ENCODE measurements at places on chromosomes 11 and 22.

DNA sequence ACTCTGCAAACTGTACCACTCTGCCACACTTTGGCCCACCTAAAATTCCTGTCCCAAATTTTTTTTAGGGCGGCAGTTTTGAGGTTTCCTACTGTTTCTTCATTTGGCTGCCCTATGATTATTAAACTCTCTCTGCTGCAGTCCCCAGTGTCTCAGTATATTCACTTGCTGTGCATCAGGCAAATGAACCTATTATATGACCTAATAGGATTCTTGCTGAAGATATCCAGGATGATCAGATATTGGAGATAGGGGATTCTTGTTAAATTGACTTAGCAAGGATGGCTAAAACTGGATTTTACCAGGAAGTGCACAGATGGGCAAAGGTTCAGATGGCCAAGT lies 410.8 kb upstream of the DDI1 start:
- no peak for DNase-seq

DNA sequence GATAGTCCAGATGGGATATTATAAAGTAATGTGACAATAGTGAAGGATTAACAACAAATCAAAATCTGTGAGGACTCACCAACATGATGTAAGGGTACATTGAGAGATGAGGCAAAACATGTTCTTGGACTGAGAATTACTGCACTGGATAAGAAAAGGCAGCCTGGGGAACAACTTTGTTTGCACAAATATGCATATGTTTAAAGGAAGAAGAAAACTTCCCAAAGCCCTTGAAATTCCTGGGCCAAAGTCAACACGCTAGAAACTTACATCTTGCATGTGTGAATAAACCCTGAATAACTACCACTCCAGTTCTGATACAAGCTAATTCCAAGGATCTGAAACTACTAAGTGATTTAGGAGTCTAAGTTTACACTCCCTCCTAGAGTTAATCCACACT lies 1.1 kb downstream of the OR52A5 start:
- DNase-seq: no peak

GRCh38 chr11:28938091-28938490 lies 829.9 kb downstream of the METTL15 start:
- no peak for DNase-seq

GRCh38 chr11:74932169-74932568 lies 16.7 kb downstream of the XRRA1 start:
- no peak for DNase-seq

DNA sequence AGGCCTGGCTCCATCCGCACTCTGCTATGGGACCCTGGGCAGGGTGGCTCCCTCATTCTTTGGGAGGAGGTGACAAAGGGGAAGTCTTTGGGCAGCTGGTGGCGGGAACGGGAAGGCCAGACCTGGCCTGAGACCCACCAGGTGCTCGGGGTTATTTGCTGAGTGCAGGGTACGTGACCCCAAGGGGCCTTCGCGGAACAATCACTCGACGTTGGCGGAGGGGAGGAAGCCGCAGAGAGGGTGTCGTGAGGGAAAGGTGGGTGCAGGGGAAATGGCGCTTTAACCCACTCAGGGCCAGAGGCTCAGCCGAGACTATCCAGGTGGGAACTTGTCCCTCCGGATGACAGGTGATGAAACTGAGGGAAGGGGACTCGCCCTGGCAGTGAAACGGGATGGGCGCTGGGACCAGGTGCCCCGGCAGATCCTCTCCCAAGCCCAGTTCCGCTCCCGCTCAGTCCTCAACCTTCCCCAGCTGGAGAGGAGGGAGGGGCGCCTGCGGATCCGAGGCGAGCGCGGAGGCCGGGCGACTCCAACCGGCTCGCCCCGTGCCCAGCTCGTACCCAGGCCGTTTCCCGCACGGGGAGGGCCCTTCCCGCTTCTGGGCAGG lies 911 bp downstream of the A4GALT start:
- DNase-seq: no peak

DNA sequence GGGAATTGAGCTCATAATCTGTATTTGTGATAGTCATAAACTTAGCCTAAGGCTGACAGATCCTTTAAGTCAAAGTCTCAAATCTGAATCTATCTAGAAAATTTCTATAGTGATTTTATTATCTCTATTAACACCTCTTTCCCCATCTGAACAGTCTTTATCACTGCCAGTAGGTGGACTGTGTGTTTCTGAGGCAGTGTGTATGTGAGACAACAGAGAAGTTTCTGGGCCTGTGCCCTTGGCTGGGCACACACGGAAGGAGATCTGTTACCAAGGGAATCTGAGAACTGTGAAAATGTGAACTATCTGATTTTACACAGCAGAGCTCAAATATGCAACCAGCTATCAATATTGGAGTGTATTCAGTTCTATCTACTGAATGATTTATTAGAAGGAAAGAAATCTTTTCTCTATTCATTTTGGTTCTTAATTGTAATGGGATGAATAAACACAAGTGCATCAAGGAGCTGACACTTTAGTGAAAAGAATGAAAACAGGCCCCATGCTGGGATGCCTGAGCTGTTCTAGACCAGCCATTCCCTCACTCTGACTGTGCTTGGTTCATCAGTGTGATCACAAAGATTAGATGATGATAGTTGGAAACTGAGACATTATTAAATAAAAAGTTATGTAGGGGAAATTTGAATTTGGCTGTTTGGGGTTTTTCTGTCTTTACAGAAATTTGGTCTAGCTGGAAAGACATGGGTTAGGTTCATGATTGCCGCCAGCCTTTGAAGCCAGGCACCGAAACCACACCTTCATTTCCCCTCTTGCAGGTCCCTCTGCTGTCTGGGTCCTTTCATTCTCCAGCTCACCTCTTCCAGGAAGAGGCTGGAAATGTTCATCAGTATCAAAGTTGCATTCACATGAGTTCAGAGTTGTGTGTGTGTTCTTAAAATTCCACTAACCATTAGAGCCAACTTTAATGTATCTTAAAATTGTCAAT lies 68.1 kb downstream of the LIF start:
- no peak for DNase-seq

GRCh38 chr11:19405966-19406365 lies 165.2 kb upstream of the E2F8 start:
- DNase-seq: no peak

- no peak for DNase-seq
Observed at GRCh38 chr11:7672960-7673723, at the start of gene CYB5R2. TSS of gene CYB5R2 (minus strand) at chr11:7673500. CDS start at chr11:7672825, 675 bp downstream.

DNA sequence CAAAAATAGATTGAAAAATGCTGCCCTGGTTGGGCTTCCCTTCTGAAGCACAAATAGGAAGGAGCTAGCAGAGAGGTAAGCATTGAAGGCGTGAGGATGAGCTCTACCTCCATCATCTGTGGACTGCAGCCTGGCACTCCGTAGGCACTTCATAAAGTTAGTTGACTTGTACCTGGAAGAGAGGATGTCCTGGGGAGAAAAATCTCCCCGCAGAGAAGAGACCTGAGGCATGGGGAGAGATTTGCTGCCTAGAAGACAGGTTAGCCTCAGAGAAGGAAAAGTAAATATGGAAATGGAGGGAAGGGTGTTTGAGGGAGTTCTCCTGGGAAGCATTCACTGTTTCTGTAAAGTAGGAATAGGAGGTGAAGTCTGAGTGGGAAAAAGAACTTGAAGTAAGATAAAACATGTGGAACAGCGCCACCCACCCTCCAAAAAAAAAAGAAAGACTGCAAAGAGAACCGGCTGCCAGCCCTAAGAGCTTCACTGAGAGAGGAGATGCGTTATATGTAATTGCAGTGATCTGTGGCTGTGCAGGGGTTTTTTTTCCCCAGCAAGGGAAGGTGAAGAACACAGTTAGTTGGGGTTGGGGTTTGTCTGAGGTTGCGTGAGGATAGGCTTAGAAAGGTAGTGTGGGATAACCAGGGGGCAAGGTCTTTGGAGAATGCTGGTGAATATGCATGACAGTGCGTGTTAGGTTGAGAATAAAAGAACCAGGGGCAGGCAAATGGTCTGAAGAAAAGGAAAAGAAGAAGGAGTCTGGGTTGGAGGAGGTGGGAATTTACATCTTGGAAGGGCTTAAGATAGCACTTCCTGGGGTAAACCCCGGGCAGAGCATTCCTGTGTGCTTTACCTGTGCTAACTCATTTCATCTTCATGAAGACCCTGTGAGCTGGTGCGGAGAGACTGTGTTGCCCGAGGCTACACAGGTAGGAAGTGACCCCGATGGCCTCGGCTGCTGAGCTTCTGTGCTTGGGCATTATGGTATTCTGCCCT lies 16.0 kb downstream of the TNRC6B start:
- DNase-seq: no peak

Measured in GM12892 (cell line).